ENCODE measurements at places on chromosomes 12 and 14.

GRCh38 chr12:94889445-94890210, 113.9 kb downstream of the NDUFA12 start:
- DNase-seq = no peak

GRCh38 chr12:124027753-124028554, 54.9 kb downstream of the ZNF664 start:
- no peak for DNase-seq

DNA sequence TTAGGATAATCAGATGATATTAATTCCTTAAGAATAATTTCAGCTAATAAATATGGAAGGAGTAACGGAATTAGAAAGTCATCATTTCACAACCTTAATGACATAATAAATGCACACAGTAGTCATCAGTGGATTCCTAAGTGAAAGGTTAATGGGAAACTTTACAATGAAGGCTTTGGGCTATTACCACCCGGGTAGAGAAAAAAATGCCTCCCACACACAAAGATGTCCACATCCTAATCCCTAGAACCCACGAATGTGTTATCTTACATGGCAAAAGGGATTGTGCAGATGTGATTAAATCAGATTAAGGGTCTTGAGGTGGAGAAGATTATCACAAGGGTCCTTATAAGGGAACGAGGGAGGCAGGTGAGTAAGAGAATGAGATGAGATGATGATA, 5.6 kb downstream of the TMED10 start:
- DNase-seq = no peak

DNA sequence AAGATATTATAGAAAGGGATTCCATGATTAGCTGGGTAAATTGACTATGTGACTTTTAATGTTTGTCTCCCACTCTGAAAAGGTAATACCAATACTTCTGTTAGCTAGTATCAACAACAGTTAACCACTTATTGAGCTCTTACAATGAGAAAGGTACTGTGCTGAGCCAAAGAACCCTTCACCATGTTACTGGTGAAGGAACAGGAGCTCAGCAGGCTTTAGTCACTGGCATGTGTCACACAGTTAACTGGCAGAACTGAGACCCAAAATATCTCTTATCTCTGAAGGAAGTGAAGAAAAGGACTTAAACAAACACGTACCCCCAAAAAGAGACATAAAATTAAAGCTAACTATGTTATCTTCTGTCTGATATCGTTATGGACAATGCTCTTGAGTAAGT, 170.6 kb downstream of the MED13L start:
- no peak for DNase-seq

GRCh38 chr12:27345376-27345775, 12.7 kb downstream of the BMAL2 start:
- no peak for DNase-seq

GRCh38 chr12:70590549-70591226, 46.5 kb downstream of the PTPRB start:
- DNase-seq = no peak

DNA sequence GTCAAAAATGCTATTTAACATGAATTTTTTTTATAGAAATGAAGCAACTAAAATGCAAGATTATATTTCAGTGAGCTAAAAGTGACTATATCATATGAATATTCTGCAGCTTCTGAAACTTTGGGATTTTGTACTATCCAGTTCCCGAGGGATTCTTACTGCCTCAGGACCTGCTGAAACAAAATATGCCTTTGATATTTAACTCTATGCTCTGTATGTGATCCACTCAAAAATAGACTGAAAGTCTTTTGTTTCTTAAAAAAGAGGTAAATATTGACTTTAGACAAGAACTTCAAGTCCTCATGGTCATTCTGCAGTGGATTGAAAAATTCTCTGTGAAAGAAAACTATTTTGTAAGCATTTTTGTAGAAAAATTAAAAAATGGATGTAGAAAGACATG, 22.4 kb downstream of the CNTN1 start:
- no peak for DNase-seq

- no peak for DNase-seq
Measured at GRCh38 chr14:52049271-52049670, 19.6 kb downstream of the NID2 start.

DNA sequence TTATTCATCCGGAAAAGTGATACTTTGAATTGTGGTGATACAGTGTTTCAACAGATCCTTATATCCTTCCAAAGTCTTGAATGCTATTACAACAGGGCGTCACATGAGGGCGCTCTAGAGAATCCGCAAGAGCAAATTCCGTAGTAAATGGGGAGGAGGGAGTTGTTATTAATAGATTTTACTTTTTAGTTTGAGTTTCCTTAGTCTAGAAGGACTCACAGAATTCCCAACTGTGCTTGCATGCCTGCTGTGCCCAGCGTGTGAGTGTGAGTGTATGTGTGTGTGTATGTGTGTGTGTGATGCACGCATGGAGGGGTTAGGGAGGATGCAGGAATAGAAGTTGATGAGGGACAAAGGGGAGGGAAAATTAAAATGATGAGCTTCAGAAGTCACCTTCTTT, 375.3 kb downstream of the C12orf75 start:
- peak; percentile 54 for DNase-seq

DNA sequence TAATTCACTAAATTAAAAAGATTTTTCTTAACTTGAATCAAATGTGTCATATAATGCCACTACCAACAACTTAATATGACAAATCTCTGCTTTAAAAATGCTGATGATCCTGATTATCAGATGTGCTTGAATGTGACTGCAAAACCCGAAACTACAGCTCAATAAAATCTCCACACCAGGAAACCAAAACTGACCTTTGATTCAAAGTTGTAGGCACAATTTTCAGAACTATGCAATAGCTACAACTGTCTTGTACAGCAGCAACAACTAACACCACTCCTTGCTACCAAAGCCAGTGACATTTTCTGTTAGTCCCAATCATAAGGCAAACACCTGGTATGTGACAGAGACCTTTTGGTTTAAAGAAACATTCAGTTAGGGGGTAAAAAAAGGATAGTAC, 147.3 kb downstream of the CEP83 start:
- no peak for DNase-seq

- no peak for DNase-seq
Measured at GRCh38 chr14:87059060-87059839, 933.7 kb downstream of the GALC start.

GRCh38 chr12:113092607-113093408, 36.3 kb downstream of the DTX1 start:
- DNase-seq = no peak

DNA sequence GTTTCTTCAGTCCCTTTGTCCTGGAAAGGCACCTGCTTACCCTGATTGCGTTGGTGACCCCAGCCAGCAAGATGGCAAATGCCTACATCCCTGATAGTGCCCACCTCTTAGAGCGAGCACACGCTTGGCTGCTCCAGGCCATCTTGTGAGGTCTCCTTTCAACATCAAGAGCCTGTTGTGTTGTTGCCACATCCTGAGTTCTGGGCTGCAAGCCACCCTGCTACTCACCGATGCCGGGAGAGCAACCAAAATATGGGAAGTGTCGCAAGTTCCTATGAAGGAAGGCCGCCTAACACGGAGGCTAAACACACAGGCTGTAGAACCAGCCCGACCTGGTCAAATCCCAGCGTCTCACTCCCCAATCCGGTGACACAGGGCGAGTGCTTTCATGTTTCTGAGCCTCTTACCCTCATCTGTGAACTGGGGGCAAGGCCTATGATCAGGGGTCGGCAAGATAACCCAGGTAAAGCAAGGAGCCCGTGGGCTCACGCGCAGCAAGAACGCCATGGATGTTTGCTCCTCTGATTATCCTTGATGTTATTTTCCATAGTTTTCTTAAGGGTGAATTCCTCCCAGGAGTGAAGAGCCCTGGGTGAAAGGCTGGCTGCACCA, 98.4 kb downstream of the LGMN start:
- DNase-seq = no peak

GRCh38 chr12:44618946-44619345, 257.2 kb downstream of the NELL2 start:
- no peak for DNase-seq

DNA sequence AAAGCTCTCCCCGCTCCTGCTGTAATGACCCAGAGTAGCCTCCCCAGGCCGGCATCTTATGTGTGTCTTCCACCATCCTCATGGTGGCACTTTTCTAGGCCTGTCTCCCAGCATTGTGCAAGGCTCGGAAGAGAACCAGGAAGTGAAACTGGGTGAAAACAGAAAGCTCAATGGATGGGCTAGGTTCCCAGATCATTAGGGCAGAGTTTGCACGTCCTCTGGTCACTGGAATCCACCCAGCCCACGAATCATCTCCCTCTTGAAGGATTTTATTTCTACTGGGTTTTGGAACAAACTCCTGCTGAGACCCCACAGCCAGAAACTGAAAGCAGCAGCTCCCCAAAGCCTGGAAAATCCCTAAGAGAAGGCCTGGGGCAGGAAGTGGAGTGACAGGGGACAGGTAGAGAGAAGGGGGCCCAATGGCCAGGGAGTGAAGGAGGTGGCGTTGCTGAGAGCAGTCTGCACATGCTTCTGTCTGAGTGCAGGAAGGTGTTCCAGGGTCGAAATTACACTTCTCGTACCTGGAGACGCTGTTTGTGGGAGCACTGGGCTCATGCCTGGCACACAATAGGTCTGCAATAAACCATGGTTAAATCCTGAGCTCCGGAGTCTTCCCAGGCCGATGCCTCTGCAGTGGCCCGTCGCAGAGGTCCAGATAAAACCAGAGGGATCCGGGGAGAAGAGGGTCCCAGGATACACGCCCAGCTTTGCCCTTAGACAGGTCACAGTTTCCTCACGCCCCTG, 15.6 kb downstream of the ACVRL1 start:
- DNase-seq = no peak

DNA sequence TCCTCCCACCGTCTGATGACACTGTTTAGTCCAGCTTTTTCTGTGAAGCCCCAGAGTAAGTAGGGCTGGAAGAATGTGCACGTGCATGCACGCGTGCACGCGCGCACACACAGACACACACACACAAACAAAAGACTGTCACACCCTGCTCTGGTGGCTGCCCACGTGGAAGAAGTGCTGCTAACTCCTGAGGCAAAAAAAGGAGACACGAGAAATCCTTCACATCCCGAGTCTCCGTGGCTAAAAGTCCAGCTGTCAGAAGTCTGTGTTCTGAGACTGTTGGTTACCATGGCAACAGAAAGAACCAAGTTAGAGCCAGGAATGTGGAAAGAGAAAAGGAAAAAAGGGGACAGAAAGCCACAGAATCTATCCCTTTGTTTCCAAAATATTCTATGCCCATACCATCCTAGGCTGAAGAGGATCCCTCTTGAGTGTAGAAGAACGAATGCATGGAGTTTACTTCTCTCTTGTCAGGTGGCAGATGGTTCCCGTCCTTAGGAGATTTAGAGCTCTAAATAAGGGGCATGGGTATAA, 1.6 kb upstream of the C12orf71 start:
- DNase-seq = no peak

GRCh38 chr14:51922624-51923023, 62.2 kb downstream of the GNG2 start:
- no peak for DNase-seq

DNA sequence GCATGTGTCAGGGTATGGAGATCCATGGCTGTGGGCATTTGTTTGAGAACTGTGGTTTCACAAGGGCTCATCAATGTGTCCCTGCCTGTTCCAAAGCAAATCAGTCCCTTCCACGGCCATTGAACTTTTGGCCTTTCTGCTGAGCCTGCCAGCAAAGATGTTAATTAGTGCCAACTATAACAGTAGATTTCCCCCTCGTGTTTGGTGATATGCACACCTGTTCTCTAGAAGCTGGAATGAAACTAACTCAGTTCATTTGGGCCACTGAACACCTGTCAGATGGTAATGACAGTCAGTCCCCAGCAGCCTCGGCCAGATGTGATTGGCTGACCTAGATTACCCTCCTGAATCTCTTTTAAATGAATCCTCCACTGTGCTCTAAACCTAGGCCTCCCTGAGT, 43.2 kb downstream of the IRAK3 start:
- no peak for DNase-seq

- peak; percentile 27 for DNase-seq
Measured at GRCh38 chr12:31591380-31591901, 505 bp upstream of the DENND5B start.

- no peak for DNase-seq
Measured at GRCh38 chr12:68760806-68761441, 14.9 kb downstream of the SLC35E3 start.

DNA sequence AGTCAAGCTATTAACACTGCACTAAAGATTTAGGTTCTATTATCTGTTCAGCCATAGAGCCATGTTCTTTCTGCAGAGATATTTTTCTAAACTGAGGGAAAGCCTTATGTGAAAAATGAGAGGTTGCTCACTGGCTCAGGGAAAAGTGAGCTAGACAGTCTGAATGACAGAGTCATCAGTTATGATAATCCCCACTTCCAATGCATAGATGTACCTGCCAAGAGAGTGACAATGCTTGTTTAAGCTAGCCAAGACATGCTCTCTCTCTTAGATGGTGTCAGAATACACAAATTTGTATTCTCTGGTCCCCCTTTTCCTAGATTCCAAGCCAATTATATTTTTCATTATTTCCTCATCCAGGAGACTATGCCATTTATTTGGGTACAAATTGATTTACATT, 176.9 kb upstream of the FRMD6 start:
- no peak for DNase-seq

GRCh38 chr14:106518054-106518943, 991.9 kb downstream of the TMEM121 start:
- DNase-seq = no peak

DNA sequence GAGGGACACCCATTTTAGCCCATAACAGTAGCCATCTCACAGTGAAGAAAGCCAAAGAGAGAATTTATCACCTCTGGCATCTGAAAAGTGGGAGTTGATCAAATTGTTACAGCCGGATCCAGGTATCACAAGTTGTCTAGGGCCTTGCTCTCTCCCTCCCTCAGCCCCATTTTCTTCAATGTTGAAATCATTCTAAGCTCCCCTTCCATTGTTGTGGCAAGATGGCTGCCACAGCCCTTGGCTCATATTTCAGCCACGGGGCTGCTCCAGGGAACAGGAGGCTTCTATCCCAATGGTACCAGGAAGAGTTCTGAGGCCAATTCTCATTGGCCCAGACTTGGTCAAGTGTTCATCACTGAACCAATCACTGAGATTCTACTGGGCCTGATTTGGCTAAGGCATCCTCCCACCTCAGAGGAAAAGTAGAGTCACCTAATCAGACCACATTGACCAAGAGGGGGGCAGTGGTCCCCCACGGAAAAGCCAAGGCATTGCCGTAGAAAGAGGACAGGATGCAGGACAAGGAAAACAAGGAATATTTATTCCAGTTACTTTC, 106.2 kb downstream of the GPATCH2L start:
- DNase-seq = no peak

- no peak for DNase-seq
Measured at GRCh38 chr14:60722107-60722356, 2.1 kb downstream of the SIX4 start.

GRCh38 chr14:41606282-41606531, 469 bp upstream of the LRFN5 start:
- no peak for DNase-seq

DNA sequence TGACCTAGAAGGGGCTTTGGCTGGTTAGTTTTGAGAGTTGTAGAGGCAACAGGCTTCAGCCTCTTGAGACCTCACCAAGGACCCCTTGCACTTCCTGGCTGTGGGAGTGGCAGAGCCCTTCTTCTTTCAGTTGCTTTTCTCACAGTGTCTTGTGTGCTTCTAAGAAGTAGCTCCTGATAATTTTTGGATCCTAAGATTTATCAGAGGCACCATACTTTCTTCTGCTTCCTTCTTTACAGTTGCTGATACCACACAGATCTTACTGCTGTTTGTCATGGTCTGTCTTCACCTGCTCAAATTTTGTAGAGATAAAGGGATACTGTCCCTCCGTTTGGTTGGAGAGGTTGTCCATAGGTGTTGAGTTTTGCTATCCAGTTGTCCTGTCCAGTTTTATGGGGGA, 33.8 kb downstream of the VRK1 start:
- DNase-seq = no peak

GRCh38 chr14:80959496-80959895, 4.1 kb downstream of the TSHR start:
- no peak for DNase-seq

Data from D341Med (cell line).